ENCODE measurements at places on chromosomes 2 and 18.

DNA sequence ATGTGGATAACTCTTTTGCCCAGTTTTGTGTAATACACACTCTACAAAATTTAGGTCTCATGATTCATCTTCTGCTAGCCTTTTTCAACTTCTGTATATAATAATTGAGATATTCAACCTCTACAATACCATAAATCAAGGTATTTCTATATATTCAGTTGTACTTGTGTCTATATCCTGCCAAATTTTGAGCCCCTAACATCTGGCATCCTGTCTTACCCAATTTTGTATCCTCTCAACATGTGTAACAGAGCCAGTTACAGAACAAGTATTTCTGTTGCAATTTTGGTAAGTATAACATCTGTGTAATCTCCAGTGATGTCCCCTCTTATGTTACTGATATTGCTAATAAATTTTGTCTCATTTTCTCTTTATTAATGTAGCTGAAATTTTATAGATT lies 145.8 kb downstream of the TRIB2 start:
- no peak for DNase-seq

GRCh38 chr2:116510117-116510671 lies 1304.3 kb upstream of the DDX18 start:
- no peak for DNase-seq

- DNase-seq = no peak
Measured at GRCh38 chr18:7896161-7896560, 329.0 kb downstream of the PTPRM start.

DNA sequence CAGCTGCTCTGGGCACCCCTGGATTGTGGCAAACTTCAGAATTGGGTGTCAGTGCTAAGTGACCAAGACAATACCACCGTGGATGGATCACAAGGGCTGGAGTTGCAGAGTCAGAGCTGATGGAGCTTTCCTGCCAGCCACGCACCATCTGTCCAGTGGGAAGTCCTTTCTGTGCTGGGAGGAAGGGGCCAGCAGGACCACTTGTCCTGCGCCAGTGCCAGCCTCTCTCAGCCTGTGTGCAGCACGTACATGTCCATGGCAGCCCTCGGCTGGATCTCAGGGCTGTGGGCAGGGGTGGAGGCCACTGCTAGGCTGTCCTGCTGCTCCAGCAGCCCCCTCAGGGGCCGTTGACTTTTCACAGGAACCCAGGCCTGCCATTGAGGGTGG lies 33.3 kb downstream of the RAB31 start:
- no peak for DNase-seq

DNA sequence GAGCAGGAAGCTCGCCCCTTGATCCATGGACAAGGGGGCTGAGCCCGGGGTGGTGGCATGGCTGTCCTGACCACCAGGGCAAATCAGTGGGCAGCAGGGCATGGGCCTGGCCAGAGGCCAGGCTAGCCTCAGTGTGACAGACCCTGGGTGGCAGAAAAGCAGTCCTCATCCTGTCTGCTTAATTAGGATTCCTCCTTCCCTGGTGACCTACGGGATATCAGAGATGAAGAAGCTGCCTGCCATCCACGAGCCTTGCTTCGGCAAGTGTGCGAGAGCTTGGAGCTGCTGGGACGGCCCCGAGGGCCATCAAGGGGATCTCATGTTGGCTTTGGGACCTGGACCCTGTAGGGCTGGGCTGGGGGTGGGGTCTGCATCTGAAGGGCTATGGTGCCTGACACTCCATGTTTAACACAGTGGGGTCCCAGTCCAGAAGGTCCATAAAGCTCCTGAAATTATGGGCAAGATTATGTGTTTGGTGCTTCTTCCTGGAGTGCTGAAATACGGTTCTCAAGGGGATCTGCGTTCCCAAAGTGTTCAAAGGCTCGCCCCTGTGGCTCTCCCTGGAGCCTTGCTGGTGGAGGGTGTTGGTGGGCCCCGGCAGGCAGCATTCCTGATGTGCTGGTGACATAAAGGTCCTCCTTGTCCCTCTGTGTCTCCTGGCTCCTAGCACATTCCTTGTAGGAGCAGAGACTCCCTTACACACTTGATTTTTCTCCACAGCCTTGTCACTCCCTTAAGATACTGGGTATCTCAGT lies 52.6 kb downstream of the KCNIP3 start:
- DNase-seq = no peak

DNA sequence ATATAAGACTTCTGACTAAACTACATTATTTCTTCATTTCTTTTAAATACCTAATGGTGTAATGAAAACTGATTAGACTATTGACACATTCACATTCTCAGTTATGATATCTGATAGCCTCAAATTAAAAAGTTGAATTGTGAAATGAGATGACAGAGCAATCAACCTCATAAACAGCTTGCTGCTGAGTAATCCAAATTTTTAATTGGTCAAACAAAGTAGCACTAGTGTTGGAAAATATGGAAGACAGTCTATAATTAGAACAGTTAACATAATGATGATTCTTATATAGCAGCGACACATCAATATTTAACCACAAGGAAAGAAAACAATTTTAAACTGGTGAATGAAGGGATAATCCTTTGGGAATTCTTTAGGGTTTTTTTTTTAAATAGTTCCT lies 91.9 kb upstream of the LRP1B start:
- no peak for DNase-seq

- no peak for DNase-seq
Measured at GRCh38 chr18:8778386-8778785, 73.0 kb downstream of the MTCL1 start.

- DNase-seq = no peak
Measured at GRCh38 chr2:17752246-17752645, 1.4 kb downstream of the SMC6 start.

DNA sequence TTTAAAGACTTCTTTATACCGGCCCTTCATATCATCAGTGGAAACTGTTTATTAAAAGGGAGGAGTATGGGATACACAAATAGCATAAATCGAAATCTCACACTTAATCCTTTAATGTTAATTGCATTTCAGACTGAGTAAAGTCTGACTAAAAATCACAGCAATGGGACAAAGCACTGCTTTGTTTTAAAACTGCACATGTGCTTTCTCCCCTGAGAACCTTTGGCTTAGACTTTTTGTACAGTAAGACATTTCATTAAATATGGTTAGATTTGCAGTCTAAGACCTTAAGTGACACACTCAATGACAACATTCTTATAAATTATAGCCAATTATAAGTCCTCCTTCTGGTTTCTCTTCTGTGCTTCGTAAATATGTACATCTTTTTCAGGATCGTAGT lies 12.5 kb downstream of the METTL21A start:
- DNase-seq = no peak

- DNase-seq = no peak
Measured at GRCh38 chr2:241207151-241207550, 18.7 kb downstream of the ANO7 start.
